Activated T-helper 2 cell treated with anti-CD3 and anti-CD28 coated beads, Interferon-gamma antibody, Interleukin-2, Interleukin-4, amounts not matched to agents 10 μg/mL and 5 μg/mL and 100 μg/mL, durations not matched to agents 14 hours and 24 hours and 36 hours (primary cell): ENCODE measurements at places on chromosomes 12 and 14.

DNA sequence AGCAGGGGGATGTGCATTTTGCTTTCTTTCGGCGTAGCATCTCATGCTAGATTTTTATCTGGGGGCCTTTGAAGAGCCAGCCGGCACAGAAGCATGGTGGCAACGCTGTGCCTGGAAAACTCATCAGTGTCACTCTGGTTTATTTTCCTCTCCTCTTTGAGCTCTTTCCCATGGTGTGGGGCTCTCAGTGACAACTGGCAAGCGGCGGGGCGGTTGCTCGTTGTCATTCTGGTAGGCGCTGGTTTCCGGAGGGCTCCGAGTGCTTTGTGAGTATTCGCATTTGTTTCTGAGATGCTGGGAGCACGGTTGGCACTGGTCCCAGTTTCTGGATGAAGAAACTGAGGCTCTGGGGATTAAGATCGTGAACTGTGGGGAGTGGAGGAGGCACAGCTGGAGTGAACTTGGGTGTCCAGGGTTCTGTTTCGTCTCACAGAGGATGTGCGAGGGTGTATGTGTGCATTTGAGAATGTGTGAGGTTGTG is 23.3 kb downstream of the TPCN1 start:
- DNase-seq: no peak

DNA sequence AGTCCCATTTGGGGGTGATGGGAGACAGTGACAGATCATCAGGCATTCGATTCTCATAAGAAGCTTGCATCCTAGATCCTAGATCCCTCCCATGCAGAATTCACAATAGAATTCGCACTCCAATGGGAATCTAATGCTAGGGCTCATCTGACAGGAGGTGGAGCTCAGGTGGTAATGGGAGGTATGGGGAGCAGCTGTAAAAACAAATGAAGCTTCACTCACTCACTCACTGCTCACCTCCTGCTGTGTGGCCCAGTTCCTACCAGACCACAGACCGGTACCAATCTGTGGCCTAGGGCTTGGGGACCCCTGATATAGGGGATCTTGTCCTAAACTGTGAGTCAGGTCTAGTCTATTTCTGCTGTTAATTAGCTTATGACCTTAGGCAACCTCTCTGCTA is 40.1 kb upstream of the EPS8 start:
- no peak for DNase-seq

GRCh38 chr14:65431245-65431644 is 18.7 kb downstream of the FUT8 start:
- DNase-seq: no peak

GRCh38 chr12:66627270-66627987 is 51.4 kb downstream of the GRIP1 start:
- no peak for DNase-seq
